ENCODE measurements at places on chromosomes 3 and 15.
A peak's percentile ranks its signal among the peaks of the same experiment; 100 is the strongest.

- no peak for DNase-seq
Observed at GRCh38 chr3:90026406-90026805, 919.0 kb downstream of the EPHA3 start.

GRCh38 chr3:76841747-76842146, 198.2 kb upstream of the ROBO2 start:
- DNase-seq: no peak

- no peak for DNase-seq
Observed at GRCh38 chr3:136547293-136547692, 204.9 kb downstream of the STAG1 start.

GRCh38 chr3:52237657-52238172, 1.2 kb downstream of the TWF2 start:
- DNase-seq: no peak

DNA sequence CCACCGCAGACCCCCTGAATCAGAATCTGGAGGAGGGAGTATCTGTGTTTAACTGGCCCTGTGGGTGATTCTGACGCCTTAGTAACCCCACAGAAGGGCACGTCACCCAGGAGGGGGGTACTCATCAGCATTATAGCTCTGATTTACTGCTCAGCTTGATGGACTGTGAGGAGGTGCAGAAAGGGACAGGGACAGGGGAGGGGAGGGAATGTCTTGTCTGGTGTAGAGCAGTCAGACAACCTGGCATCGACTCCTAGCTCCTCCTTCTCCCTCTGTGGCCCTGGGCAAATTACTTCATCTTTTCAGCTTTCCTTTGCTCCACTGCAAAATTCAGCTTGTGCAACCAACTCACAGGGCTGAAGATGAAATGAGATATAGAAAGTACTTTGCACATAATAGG, 42.3 kb upstream of the GLCE start:
- no peak for DNase-seq

DNA sequence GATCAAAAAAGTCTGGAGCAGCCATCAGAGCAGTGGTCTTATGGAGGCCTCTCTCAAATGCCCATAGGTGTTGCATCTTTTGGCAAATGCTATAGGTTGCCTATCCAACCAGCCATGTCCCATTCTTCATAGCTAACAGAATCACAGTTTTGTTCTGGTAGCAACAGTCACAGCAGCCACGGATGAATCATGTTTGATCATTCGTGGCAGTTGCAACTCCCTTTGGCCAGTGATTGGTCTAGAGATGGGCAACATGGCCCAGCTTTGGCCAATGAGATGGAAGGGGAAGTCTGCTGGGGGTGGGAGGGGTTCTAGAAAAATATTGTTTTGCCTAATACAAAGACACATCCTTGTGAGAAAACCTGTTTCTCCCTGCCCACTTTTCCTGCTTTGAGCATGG, 50.3 kb upstream of the PPP2R3A start:
- DNase-seq: no peak

- no peak for DNase-seq
Observed at GRCh38 chr3:138031536-138031935, 21.6 kb downstream of the CLDN18 start.

- peak; percentile 47 for DNase-seq
Observed at GRCh38 chr15:90286678-90287077, 21.2 kb downstream of the NGRN start.

GRCh38 chr15:54571576-54571975, 593.3 kb downstream of the UNC13C start:
- DNase-seq: no peak

DNA sequence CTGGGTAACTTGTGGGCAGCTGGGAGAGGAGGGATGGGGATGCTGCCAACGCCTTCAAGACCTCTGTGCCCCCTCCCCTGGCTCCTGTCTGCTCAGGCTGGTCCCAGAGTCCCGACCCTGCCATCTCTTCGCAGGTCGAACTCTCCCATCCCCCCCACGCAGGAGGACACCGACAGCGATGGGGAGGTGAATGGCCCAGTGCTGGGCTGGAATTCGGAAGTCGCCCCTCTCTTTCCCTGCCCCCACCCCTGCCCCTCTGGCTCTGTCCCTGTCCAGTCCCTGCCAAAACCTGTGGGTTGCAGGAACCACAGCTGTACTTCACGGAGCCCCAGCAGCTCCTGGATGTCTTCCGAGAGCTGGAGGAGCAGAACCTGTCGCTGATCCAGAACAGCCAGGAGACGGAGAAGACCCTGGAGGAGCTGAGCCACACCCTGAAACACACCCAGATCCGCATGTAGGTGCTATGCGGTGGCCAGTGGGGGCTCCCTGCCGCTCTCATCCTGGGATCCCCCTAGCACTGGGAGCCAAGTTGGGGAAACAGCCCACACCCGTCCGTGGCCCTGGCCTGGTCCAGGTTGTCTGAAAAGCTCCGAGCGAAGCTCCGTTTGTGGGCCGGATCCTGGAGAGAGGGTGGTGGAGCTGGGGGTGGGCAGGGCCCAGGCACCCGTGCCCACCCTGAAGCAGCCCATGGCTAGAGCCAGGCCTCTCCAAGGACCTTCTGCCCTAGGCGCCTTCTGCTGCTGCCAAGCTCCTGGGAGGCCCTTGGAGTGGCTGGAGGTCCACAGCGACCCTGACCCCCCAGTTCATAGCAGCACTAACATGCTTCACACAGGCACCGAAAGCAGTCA, 28.7 kb downstream of the CFAP100 start:
- no peak for DNase-seq

DNA sequence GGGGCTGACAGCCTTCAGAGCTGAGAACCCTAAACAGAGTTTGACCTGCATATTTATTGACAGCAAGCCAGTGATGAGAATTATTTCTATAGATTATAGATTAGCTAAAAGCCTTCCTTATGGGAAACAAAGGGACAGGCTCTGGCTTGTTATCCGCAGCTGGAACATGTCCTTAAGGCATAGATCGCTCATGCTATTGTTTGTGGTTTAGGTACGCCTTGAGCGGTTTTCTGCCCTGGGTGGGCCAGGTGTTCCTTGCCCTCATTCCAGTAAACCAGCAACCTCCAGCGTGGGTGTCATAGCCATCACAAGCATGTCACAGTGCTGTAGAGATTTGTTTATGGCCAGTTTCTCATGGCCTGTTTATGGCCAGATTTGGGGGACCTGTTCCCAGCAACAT, 10.2 kb upstream of the FAH start:
- no peak for DNase-seq

- peak; percentile 62 for DNase-seq
Observed at GRCh38 chr3:12187448-12188327, 29.0 kb upstream of the TIMP4 start.

DNA sequence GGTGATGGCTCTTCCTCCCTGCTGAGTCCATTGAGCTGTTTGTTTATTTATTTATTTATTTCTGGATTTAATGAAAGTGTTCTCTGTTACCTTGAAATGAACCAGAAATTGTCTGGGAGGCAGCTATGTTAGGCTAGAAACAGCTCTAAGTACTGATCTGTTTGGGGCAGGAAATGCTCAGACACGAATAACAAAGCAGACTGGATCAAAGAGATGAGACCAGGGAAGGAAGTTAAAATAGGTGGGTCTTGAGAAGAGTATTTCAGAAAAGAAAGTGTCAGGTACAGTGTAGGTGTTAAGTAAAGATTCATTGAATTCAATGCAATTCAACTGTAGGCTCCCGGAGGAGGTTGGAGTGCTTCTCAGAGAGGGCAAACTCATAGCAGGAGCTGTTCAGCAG, 173.3 kb downstream of the IL20RB start:
- no peak for DNase-seq

Measured in GM10248 (cell line).